ENCODE measurements at places on chromosomes 16 and 17. TPM values are rescaled to one million over a fixed set of nuclear protein-coding genes. Genes with fewer than 3 reads are reported as not detected.

- no peaks in the 10 kb centered on the region for H3K4me1 ChIP-seq
- no peak for DNase-seq
- no peak overlapping the region for H3K27ac ChIP-seq
- no peaks in the 10 kb centered on the region for H3K36me3 ChIP-seq
- H3K27me3 ChIP-seq, result peaks cover 53% of the 10 kb centered on the region
Observed at GRCh38 chr17:79622122-79622601, 11.3 kb upstream of the RBFOX3 start.

DNA sequence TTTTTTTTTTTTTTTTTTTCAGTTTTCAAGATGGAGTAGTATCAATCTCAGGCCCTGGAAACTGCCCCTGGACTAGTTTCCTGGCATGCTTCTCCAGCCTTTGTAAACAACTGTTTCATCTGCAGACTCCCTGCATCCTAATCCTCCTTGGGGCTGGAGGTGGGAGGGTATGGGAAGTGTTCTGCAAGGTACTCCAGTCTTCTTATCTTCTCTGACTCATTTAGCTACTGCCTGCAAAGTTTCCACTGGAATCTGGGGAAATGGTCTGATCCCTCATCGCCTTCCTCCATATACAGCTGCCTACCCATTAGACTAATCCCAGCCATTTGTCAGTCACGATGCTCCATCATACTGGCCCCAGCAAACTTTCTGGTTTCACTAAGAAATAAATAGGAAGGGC is 21.5 kb downstream of the COPZ2 start:
- H3K27ac ChIP-seq, result no peak overlapping the region
- peaks cover 6% of the 10 kb centered on the region for H3K4me1 ChIP-seq

DNA sequence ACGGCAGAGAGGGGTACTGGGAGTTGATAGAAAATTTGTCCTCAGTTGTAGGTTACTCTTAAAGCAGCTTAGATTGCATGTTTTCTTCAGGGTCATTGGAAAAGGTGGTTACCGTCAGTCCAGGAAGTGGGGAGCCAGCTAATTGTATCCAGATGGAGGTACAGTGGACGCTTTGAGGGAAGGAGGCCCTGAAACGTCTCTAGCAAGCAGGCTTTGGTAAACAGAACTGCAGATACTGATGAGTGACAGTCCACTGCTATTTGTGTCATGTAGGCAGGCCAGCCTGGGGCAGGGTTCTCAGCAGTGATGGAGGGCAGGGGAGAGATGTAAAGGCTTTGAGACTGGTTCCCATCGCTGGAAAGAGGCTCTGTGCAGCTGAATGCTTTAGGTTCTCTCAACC is 30.2 kb upstream of the ST6GALNAC1 start:
- no peaks in the 10 kb centered on the region for H3K27me3 ChIP-seq
- no peak overlapping the region for H3K27ac ChIP-seq
- H3K36me3 ChIP-seq, result no peaks in the 10 kb centered on the region
- no peak overlapping the region for H3K4me3 ChIP-seq
- H3K4me1 ChIP-seq, result peaks cover 50% of the 10 kb centered on the region
- DNase-seq, result no peak

DNA sequence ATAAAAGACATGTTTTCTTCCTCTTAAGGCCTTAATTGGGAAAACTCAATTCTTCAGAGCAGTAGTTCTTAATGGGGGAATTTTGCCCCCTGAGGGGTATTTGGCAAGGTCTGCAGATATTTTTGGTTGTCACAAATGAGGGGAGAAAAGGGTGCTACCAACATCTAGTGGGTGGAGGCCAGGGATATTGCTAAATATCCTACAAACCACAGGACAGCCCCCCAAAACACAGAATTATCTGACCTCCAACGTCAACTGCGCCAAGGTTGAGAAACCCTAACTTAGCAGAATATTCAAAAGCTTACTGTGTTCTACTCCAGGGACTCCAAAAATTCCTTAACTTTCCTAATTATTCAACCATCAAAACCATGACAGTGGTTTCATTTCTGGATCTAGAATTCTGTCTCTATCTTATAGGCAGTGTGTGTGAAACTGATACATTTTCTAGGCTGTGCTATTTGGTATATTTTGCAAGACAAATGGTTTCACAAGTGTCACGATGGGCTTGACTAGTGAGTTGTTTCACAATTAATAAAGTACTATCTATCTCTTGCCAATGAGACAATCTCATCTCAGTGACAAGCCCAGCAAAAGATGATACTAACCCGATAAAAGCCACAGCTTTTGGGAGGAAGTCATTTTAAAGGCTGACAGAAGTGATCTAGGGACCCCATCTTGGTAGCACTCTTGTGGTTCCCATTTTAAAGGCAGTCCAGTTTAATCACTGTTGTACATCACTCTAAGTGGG is 14.7 kb downstream of the TXNDC11 start:
- H3K27ac ChIP-seq, result no peak overlapping the region
- H3K4me3 ChIP-seq, result no peak overlapping the region
- peaks cover 70% of the 10 kb centered on the region for H3K36me3 ChIP-seq
- no peaks in the 10 kb centered on the region for H3K4me1 ChIP-seq

DNA sequence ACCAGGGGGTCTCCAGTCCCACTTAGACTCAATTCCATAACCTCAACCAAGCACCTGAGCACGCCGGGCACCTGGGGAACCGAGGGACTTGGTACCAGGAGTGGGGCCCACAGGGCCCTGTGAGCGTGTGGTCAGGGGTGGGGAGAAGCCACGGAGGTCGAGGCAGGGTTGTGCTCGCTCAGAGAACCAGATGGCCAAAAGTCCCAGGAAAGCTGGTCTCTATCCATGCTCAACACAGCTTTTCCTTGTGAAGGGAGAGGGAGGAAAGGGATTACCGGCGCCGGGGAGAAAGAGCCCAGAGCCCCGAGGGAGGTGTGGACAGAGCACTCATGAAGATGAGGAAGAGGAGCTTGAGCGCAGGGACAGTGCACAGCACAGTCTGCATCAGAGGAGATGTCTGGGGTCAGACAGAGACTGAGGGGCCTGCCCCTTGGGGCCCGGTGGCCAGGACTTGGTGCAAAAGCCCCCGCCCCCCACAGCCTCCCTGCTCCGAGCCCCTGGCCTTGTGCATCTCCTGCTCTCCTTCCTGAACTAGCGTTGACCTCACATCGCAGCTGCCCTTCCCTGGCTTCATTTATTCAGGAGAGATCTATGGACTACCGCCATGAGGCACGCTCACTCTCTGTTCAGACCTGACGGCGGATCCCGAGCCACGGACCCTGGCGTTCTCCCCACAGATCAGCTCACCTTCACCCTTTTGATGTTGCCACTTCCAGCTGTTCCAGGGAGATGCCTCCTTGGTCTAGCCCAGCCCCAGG is 355.4 kb upstream of the TNRC6C start:
- H3K27ac ChIP-seq, result no peak overlapping the region
- no peaks in the 10 kb centered on the region for H3K36me3 ChIP-seq
- peaks cover 3% of the 10 kb centered on the region for H3K27me3 ChIP-seq
- no peak for DNase-seq

GP2 gene
- total RNA-seq, result 13.3 TPM
